Epithelial cell of proximal tubule (primary cell): ENCODE measurements at places on chromosomes 2 and 18. TPM values are rescaled to one million over a fixed set of nuclear protein-coding genes. Genes with fewer than 3 reads are reported as not detected.

The UCN gene
- total RNA-seq: not detected in 2 replicates

- no peak for DNase-seq
These were observed 276.6 kb upstream of the PXDN start for GRCh38 chr2:2020897-2021296.

DNA sequence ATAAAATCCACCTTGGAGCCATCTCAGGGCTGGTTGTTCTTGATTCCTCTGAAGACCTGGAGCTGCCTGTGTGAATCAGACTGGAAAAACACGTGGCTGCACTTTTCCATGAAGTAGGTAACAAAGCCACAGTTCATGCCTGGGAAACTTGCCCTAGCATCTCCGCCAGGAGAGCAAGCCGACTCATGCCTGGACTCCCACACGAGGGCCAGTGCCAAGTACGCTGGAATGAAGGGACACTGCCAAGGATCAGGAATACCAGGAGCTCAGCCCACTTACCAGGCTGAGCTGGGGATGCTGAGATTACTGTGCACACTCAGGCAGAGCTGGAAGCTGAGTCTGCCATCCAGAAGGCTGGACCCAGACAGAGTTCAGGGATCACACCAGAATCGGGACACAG, 10.9 kb upstream of the FHL2 start:
- DNase-seq: peak; percentile 94

GRCh38 chr2:148218326-148219075, 197.6 kb downstream of the MBD5 start:
- no peak for DNase-seq

The DPYSL5 gene
- under 0.01 and 0.63 TPM in 2 replicates for total RNA-seq

DNA sequence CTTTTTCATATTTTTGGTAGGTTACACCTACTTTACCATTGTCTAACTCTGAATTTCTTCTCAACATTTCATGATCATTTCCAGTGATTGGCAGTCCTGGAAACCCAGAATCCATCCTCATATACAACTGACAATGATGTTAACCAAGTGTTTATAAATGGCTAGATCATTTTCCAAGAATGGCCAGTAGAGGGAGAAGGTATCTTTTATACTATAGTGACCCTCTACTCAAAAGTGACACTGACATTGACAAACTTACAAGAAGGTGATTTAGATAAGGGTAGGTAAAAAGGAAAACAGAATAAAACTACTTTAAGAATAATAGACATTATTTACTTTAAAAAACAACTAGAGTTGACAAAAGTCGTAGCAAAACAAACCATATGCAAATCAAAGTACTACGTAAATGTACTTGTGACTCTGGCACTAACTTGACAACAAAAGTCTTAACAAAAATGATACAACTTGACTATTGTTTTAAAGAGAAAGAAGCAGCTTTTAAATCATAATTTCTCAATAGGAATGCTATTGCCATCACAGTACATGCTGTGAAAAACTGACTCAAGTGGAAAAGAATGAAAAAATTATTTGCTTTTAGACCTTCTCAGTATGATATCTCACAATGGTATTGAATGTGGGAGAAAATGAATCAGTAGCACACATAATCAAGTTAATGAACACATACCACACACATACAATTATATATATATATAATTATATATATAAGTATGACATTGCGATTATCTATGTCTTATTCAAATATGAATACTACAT, 76.6 kb upstream of the GRB14 start:
- no peak for DNase-seq

- DNase-seq: no peak
These were observed 353.4 kb downstream of the ALK start for GRCh38 chr2:29567906-29568520.

The GAL3ST2 gene
- total RNA-seq: 0.22 TPM in 1 of 2 replicates, not detected in the other

DNA sequence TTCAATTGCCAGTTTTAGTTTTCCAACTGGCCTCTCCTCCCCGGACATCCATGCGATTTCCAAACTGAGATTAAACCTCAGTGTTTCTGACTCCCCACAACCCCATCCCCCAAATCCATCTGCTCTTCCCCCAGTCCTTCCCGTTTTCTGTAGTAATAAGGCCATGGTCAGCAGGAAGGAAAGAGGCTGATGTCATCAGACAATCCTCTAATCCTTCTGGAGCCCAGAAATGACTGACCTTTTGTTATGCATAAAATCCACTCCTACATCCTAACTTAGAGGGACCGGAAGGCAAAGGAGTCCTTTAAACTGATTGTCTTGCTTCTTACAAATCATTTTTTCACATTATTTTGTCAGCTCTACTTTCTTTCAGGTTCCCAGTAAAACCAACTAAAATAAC, 155.8 kb downstream of the INO80D start:
- DNase-seq: no peak

GRCh38 chr18:78776706-78777285, 202.8 kb upstream of the SALL3 start:
- no peak for DNase-seq
